BJ (cell line): ENCODE measurements at places on chromosomes 16 and 17. TPM values are rescaled to one million over a fixed set of nuclear protein-coding genes. Genes with fewer than 3 reads are reported as not detected.
A peak's percentile ranks its signal among the peaks of the same experiment; 100 is the strongest.

Gene TBC1D3I
- polyA plus RNA-seq, result 0.11 TPM in 1 of 2 replicates, not detected in the other

DNA sequence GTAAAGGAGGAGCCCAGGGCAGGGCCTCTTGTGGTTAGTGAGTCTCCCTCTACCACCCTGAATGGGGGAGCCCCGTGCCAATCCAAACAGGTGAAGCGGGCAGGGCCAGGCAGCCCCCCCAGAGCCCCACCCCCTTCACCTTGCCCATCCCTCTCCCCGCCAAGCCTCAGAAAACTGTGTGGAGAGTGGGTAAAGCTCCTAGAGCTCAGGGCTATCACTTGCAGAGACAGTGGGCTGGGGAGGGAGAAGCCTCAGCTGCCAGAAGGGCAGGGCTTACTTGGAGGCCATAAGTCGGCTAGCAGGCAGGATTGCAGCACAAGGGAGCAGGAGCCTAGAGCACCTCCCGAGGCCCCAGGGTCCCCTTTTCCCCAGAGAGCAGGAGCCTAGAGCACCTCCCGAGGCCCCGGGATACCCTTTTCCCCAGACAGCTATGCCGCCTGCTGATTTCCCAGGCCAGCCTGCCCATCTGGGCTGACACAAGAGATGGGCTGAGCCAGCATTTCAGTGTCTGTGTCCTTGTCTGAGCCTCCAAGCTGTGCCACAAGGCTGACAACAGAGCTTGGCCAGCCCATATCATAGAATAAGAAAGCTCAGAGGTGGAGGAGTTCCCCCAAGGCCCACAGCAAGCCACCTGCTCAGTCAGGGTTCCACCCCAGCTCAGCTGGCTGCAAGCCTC, 6.7 kb upstream of the KRT14 start:
- no peak for DNase-seq

GRCh38 chr16:56814537-56815432, 50.2 kb upstream of the SLC12A3 start:
- DNase-seq, result no peak

GRCh38 chr17:10114931-10115535, 83.4 kb downstream of the GAS7 start:
- DNase-seq, result peak; percentile 95

Gene CRISPLD2
- polyA plus RNA-seq, result 109 and 183 TPM in 2 replicates

DNA sequence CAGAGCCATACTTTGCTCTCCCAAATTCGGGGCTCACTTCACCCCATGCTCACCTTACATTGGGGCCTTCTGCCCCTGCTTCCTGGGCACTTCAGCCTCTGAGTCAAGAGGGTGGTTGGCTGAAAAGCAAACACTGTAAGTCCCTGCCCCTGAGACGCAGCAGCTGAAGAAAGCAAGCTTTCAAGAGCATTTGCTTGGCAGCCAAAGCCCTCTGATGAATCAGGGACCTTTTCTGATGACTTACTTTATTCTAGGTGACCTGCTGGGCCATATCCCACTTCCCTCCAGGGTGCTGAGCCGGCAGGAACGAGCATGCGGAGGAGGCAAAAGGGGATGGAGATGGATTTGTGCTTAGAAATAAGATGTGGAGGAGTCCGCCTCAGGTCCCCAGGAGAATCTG, 147.0 kb upstream of the TNRC6C start:
- no peak for DNase-seq

DNA sequence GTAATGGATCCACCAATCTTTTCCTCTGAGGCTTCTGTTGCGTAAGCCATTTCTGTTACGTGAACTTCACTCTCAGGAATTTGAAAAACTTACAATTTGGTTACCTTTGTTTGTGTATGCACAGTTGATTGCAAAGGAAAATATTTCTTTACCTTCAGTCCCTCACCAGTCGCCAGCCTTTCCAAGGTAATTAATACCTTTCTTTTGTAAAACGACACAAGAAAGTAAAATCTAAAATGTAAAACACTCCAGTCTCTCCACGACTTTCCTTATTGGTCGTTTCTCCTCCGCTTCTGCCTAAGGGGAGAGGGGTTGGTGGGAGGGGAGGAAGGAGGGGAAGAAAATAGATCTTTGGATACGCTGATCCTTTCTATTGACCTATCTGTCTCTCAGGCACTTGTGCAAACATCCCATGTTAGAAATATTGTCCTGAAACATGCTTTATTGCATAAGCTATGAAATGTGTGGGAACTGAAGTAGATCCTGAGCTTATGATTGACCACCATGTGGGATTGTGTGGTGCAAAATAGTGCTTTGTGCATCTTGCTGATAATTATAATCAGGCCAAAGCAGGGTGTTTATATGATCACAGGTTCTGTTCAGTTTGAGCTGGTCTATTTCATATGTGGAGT, 32.4 kb upstream of the EFCAB13 start:
- DNase-seq, result no peak

GRCh38 chr17:14302091-14302430, 1.2 kb downstream of the HS3ST3B1 start:
- DNase-seq, result no peak

DNA sequence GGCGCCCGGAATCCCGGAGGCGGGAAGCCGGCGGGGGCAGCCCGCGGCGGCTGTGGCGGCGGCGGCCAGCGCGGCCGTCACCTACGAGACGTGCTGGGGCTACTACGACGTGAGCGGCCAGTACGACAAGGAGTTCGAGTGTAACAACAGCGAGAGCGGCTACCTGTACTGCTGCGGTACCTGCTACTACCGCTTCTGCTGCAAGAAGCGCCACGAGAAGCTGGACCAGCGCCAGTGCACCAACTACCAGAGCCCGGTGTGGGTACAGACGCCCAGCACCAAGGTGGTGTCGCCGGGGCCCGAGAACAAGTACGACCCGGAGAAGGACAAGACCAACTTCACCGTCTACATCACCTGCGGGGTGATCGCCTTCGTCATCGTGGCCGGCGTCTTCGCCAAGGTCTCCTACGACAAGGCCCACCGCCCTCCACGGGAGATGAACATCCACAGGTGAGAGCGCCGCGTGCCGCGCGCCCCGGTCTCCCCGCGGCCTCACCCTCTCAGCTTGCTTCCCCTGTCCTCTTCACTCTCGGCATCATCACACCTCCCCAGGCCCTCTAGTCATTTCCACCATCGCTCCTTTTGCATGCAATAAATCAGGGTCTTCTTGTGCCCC, 706 bp downstream of the SHISA6 start:
- no peak for DNase-seq

Gene HS3ST4
- not detected in 2 replicates for polyA plus RNA-seq

GRCh38 chr16:81276323-81276722, 37.8 kb downstream of the BCO1 start:
- DNase-seq, result no peak

GRCh38 chr16:55687802-55688201, 32.0 kb downstream of the SLC6A2 start:
- DNase-seq, result no peak

GRCh38 chr17:31524926-31525800, 133.7 kb downstream of the RAB11FIP4 start:
- DNase-seq, result peak; percentile 47

Gene CHST4
- polyA plus RNA-seq, result not detected in 2 replicates

GRCh38 chr16:24135624-24136565, 120.2 kb upstream of the CACNG3 start:
- DNase-seq, result no peak

Gene PIPOX
- polyA plus RNA-seq, result 0.40 and 1.1 TPM in 2 replicates

DNA sequence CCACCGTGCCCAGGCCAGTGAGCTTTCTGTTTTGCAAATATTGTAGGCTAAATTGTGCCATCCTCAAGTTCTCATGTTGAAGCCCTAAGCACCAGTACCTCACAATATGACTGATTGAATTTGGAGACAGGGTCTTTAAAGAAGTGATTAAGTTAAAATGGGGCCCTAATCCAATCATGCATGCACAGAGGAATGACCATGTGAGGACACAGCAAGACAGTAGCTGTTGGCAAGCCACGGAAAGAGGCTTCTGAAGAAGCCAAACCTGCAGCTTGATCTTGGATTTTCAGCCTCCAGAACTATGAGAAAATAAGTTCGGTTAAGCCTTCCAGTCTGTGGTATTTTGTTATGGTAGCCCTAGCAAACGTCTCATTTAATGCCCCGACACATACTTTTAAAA, 24.9 kb downstream of the TOM1L2 start:
- no peak for DNase-seq

DNA sequence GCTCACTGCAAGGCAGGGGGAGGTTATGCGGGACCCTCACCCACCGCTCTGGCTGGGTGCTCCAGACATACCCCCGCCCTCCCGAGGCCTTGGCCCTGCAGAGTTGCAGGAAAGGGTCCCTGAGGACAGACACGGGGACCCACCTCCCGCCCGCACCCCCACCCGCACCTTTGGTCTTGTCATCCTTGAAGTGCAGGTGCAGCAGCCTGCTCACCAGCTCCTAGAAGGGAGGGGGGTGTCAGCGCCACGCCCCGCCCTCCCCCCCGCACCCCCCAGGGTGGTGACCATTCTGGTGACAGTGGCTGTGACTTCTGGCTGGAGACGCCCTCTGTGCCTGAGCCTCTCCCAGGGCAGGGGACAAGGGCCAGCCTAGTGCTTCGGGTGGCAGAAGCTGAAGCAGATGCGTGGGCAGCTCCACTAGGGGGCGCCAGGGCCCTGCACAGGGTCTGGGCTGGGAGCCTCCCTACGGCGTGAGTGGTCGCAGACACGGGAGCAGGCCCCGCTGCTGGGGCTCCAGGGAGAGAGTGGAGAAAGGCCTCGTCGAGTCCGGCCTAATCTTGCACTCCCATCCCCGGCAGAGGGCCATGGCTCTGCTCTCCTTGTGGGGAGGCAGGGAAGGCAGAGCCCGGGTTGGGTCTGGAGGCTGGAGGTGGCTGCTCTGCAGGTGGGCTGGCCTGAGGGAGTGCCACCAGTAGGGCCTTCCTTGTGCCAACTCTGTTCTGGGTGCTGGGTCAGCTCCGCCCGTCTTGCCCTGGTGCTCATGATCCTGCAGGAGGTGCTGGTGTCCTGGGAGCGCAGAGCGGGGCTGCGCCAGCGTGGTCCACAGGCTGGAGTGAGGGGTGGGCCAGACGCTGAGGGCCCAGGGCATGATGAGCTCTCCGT, 2.7 kb downstream of the CENPX start:
- no peak for DNase-seq

- no peak for DNase-seq
These were observed 3.2 kb downstream of the UTS2R start for GRCh38 chr17:82374626-82375331.

DNA sequence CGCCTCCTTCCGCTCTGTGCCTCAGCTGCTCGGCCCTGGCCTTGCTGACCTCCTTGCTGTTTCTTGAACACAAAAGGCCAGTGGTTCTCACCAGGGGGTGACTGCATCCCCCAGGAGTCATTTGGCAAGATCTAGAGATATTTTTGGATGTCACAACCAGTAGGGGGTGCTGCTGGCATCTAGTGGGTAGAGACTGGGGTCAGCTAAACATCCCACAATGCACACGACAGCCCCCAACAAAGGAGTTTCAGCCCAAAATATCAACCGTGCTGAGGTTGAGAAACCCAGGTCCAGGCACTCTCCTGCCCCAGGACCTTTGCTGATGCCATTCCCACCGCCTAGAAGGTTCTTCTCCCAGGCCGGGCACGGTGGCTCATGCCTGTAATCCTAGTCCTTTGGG, 39.7 kb downstream of the ABCC6 start:
- no peak for DNase-seq

DNA sequence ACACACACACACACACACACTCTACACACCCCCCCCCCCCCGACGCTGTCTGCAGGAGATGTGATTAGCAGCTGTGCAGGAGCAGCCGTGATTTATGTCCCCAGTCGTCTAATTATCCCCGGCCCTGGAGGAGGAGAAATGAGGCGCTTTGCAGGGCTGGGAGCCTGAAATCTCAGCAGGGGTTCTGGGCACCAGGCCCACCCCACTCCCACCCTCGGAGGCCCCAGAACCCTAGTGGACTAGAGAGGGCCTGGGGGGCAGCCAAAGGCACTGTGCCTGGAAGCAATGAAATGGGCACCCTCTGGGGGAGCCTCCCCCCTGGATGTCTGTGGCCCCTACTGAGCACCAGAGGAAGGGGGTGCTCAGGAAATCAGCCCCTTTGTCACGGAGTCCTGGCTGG, 134.2 kb upstream of the CIBAR2 start:
- DNase-seq, result no peak

GRCh38 chr16:66741169-66741900, 10.1 kb downstream of the DYNC1LI2 start:
- peak; percentile 86 for DNase-seq

GRCh38 chr16:66273053-66273452, 93.4 kb upstream of the CDH5 start:
- no peak for DNase-seq

DNA sequence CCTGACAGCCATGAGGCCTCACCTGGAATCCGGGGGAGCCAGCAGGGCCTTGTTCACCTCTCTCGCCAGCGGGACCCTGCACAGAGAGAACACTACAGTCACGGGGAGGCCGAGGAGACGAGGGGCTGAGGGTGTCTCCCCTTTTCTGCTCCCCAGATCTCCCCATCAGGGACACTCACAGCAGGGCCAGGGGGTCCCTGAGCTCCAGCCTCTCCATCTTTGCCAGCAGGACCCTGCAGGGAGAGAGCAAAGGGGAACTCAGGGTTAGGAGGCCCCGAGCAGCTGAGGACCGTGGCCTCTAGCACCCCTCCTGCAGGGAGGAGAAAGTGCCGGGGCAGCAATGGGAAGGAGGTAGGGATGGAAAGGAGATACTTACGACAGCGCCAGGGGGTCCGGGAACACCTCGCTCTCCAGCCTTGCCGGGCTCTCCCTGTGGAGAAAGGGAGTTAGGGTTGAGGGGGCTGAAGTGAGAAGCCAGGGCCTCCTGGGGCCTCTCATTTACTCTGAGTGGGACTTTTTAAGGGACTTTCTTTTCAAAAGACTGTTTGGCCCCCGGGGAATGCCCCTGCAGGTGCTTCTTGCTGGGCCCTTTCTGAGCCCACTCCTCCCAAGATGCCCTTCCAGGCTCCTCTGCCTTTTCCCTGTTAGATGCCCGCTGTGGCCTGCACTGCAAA, 8.7 kb downstream of the COL1A1 start:
- no peak for DNase-seq

GRCh38 chr16:5709889-5710288, 612.3 kb upstream of the EEF2KMT start:
- DNase-seq, result no peak

GRCh38 chr17:32803544-32803943, 73.4 kb downstream of the MYO1D start:
- DNase-seq, result no peak

- no peak for DNase-seq
These were observed 18.5 kb downstream of the ANKRD40 start for GRCh38 chr17:50689251-50689650.
